GM23338 (cell line): ENCODE measurements at places on chromosomes 3 and 15. TPM values are rescaled to one million over a fixed set of nuclear protein-coding genes. Genes with fewer than 3 reads are reported as not detected.

The PTPRG gene
- 117 and 131 TPM in 2 replicates for total RNA-seq

The CYFIP1 gene
- 68.8 and 73.9 TPM in 2 replicates for total RNA-seq

The MESP1 gene
- total RNA-seq, result 0.21 TPM in 1 of 2 replicates, not detected in the other

The CD80 gene
- not detected in 2 replicates for total RNA-seq

The VEPH1 gene
- 31.8 and 33.8 TPM in 2 replicates for total RNA-seq

The ACAN gene
- 4.5 and 4.9 TPM in 2 replicates for total RNA-seq

The SOX2 gene
- total RNA-seq, result 211 and 228 TPM in 2 replicates

The ABI3BP gene
- total RNA-seq, result 0.39 and 0.42 TPM in 2 replicates

The PP2D1 gene
- total RNA-seq, result not detected in 2 replicates

The CYP8B1 gene
- total RNA-seq, result not detected in 2 replicates

The PCOLCE2 gene
- 17.7 and 18.6 TPM in 2 replicates for total RNA-seq

The GATA2 gene
- 0.12 and 0.83 TPM in 2 replicates for total RNA-seq

The COL6A5 gene
- 0.03 TPM in 1 of 2 replicates, not detected in the other for total RNA-seq

The TGM5 gene
- total RNA-seq, result not detected in 2 replicates

The DZIP1L gene
- 11.4 and 19.5 TPM in 2 replicates for total RNA-seq

The ATG7 gene
- total RNA-seq, result 16.0 and 36.7 TPM in 2 replicates
